ENCODE measurements at places on chromosomes 16 and 17.

- no peak for DNase-seq
Measured at GRCh38 chr17:6711081-6711674, 2.0 kb downstream of the SLC13A5 start.

GRCh38 chr16:30900588-30900987, 4.2 kb downstream of the CTF1 start:
- DNase-seq: no peak

DNA sequence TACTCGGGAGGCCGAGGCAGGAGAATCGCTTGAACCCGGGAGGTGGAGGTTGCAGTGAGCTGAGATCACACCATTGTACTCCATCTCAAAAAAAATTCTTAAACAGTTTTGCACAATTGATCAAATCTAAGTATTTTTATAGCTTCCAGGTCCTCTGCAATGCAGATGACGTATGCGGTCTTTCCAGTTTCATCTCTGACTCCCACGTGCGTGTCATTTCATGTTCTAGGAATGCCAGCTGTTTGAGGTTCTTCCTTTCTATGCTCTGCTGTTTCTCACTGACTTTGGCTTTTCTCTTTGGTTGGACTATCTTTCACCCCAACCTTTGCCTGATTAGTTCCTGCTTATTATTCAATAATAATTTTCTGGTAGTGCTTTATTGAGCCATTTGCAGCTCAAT, 16.2 kb downstream of the CHP2 start:
- no peak for DNase-seq

DNA sequence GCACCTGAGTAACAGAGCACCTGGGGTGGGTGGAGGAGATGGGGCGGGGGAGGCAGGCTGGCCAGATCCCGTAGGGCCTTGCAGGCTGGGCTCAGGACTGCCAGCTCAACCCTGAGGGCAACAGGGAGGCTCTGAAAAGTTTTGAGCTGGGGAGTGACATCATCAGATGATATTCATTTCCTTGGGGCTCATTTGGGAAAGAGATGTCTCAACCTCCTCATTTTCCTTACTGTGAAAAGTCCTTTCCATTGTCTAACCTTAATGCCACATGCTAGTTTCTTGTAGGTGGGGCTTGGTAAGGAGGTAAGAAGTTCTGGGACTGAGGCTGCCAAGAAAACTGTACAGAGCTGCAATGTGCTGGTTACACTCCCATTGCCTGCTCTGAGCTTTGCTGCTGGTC, 3.7 kb downstream of the TNS4 start:
- DNase-seq: no peak

- DNase-seq: no peak
Measured at GRCh38 chr16:8505327-8505991, 84.9 kb downstream of the TMEM114 start.

DNA sequence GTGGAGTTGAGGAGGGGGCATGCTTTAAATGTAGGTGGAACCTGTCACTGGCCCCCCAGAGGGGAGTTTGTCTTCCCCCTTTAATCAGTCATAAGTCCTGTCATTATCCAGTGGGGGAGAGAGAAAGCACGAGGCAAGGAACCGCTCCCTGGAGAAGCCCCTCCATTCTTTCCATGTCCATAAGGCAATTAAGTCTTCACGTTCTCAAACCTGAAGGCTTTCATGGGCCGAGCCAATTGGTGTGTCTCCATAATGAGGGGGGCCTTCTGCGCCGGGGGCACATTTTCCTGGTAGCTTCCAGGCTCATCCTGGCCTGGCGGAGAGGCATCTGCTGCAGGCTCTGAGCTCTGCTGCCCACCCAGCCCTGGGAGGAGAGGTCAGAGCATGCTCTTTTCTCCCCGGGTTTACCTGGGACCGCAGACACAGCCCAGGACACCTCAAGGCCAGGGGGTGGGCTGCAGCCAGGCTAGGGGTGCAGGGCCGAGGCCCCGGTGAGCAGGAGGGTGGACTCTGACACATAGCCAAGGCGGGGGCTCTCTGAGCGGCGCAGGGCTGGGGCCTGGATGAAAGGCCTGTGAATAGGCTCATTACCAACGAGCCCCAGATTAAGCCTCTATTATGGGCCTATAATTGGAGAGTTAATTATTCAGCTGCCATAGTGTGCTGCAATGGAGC, 42.5 kb downstream of the C16orf78 start:
- no peak for DNase-seq

DNA sequence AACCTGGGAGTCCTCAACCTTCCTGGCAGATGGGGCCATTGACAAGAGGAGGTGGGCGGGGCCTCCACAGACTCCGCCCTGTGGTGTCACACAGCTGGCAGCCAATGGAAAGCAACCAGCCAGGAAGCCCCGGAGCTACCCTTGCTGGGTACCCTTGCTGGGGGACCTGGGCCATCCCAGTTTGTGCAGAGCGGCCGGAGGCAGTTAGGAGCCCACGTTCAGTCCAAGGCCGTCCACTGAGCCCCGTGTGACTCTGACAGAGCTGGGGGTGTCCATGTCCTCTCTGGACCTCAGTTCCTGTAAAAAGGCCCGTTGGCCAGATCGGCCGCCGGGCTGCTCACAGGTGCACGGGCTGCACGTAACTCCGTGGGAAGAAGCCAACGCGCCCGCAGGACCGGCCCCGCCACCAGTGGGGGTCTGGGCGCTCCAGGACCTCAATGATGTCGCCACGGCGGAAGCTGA, 17.1 kb upstream of the FAM83G start:
- DNase-seq: no peak

GRCh38 chr16:3431779-3432219, 11.5 kb downstream of the ZNF597 start:
- peak; percentile 13 for DNase-seq

DNA sequence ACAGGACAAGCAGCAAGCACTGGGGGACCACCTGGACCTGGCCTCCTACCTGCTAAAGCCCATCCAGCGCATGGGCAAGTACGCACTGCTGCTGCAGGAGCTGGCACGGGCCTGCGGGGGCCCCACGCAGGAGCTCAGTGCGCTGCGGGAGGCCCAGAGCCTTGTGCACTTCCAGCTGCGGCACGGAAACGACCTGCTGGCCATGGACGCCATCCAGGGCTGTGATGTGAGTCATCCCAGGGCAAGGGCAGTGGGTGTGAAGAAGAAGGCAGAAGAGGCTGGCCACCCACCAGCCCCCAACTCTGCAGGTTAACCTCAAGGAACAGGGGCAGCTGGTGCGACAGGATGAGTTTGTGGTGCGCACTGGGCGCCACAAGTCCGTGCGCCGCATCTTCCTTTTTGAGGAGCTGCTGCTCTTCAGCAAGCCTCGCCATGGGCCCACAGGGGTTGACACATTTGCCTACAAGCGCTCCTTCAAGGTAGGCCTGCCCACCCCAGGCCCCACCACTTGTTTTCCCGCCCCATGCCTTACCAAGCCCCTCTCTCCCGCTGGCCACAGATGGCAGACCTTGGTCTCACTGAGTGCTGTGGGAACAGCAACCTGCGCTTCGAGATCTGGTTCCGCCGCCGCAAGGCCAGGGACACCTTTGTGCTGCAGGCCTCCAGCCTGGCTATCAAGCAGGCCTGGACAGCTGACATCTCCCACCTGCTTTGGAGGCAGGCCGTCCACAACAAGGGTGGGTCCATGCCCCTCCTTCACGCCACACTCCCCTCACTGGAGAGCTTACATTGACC, 7.3 kb downstream of the PLEKHG4 start:
- DNase-seq: no peak

GRCh38 chr17:58338841-58339754, 10.5 kb upstream of the TSPOAP1 start:
- no peak for DNase-seq

- DNase-seq: no peak
Measured at GRCh38 chr16:17078931-17079631, 391.7 kb downstream of the XYLT1 start.

DNA sequence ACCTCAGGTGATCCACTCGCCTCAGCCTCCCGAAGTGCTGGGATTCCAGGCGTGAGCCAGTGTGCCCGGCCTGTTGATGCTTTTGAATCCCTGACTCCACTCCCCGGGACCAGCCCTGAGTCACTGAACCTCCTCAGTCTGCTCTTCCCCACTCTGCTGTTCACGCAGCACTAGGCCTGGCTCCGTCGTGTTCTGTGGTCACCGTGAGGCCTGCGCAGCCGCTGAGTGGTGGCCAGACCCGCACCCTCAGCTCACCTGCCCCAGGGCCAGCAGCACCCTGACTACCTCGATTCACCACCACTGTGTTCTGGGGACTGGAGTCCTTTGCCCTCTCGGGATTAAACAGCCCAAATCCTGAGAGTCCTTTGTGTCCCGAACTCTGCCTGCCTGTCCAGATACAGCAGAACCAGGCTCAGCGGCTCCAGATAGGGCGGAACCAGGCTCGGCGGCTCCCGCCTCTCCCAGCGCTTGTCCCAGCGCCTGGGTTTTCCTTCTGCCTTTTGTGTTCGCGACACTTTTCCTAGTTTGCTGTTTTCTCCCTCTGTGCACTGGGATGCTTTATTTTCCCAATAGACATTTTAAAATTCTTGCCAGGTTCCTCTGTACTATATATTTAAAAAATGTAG, 58.6 kb upstream of the ENDOV start:
- DNase-seq: no peak

- DNase-seq: no peak
Measured at GRCh38 chr17:21058098-21058893, 15.5 kb upstream of the USP22 start.

- no peak for DNase-seq
Measured at GRCh38 chr17:27746881-27747280, 53.4 kb downstream of the NOS2 start.

- DNase-seq: no peak
Measured at GRCh38 chr16:81875461-81875860, 96.4 kb downstream of the PLCG2 start.

DNA sequence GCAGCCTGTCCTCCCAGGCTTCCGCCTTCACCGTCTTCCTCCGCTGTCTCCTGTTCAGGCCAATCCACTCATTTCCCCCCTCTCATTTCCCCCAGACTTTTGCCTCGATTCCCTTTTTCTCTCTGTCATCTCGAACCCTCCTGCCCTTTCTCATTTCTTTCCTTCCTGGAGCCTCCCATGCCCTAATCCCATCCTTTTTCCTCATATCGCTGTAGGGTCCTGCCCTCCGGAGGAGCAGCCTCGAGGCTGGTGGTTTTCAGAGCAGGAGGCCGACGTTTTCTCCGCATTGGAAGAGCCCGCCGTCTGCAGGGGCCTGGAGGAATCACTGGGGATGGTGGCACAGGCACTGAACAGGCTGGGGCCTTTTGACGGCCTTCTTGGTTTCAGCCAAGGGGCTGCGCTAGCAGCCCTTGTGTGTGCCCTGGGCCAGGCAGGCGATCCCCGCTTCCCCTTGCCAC, 597 bp downstream of the OVCA2 start:
- DNase-seq: no peak

- DNase-seq: no peak
Measured at GRCh38 chr16:11395008-11395948, 50.0 kb downstream of the RMI2 start.

GRCh38 chr17:34740565-34741520, 161.5 kb downstream of the TMEM132E start:
- DNase-seq: no peak

GRCh38 chr17:77618731-77619130, 339.8 kb upstream of the TNRC6C start:
- DNase-seq: no peak

- DNase-seq: no peak
Measured at GRCh38 chr17:49858796-49859195, 10.9 kb upstream of the TAC4 start.

GRCh38 chr17:37662353-37662752, 19.1 kb upstream of the DDX52 start:
- DNase-seq: no peak

DNA sequence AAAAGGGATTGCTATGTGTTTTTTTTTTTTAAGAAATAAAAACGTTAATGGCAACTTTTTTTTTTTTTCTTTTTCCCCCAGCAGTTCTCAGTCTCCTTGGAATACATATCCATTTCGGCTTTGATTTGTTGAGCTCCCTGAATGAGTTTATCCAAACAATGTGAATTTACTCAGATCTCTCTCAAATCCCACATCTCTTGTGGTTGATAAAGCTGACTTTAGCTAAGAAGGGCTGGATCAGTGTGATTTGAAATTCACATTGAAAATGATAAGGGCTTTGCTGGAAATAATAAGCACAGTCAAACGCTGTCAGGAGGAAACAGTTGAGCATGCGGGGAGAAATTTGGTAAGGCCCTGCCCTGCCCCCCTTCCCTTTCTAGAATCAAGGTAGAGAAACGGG, 74.1 kb upstream of the IRX3 start:
- no peak for DNase-seq

All from GM04503 (cell line).